Activated naive CD4-positive, alpha-beta T cell treated with anti-CD3 and anti-CD28 coated beads, Interleukin-2, amount 50 U/mL, for 16 hours (primary cell): ENCODE measurements at places on chromosomes 12 and 14.
A peak's percentile ranks its signal among the peaks of the same experiment; 100 is the strongest.

DNA sequence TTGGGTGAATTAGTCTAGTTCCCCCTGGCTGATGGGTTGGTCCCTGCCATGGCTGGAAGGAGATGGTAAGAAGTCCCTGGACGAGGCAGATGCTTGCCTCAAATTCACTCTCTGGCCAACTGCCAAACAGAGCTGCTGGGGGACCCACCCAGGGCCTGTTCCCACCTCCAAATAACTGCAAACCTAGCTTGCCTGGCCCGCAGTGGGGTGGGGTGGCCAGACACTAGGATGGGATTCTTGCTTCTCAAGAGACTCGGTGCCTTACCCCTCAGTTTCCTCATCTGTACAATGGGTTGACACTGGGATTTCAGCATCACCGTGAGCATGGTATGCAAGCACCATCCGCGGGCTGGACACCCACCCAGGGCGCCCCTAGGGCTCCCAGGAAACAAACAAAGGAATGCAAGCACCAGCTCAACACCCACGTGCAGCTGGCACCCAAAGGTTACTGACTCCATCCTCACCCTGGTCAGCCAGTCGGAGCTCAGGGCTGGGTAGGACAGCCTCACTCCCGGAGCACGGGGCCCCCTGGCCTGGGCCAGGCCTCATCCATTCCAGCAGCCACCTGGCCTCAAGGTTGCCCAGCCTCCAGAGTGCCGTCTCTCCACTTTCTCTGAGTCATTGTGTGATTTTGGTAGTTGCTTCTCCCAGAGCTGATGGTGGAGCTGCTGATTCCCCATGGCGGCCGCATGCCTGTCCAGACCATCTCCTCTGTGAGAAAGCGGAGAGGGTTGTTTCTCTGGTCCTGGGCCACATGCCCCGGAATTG lies 205.2 kb upstream of the RTL1 start:
- no peak for DNase-seq

DNA sequence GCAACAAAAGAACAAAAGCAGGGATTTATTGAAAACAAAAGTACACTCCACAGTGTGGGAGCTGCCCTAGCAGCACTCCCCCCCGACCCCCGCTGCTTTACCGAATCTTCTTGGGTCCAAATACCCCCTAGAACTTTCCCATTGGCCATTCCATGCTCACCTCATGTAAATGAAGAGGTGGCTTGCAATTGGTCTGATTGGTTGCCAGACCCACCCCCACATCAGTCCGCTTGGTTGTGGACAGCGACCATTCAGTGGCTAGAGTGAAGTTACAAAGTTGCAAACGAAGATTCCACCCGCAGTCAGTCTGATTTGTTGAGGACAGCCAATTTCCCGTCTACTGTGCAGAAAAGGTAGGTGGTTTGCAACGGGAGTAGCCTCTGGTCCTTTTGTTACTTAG lies 3.9 kb downstream of the STYX start:
- DNase-seq: no peak

DNA sequence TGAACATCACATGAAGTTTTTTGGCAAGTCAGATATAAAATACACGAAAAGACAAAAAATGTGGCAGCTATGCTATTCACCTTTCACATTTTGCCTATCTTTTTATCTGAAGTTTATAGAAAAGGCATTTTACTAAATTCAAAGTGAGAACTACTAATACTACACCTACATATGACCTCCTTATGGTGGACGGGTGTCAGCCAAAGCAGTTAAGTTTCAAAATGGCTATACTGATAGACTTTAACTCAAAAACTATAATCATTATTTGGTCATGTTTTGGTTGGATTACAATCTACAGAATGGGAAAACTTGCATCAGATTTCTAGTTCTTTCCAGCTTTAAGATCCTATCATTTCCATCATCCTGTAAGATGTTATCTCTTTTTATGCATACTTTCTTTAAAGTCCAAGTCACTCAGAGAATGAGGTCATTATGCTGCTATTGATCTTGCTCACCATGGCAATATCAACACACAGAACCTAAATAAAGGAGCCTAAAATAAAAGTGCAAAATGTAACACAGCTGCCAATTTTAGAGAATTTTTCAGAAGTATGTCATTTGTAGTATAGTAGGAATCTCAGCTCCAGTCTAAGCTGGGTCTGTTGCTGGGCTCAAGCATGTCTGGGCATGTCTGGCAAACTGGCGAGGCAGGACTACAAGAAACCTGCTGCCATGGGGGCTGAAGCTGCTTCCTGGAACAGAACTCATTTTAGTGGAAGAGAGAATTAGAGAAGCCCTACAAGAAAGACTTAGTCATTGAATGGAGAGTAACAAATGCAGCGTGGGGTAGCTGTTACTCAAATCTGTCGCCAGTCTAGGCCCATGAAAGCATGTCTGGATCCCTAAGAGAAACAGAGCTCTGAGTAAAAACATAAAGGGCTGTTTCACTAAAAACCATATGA lies 7.6 kb upstream of the AEBP2 start:
- DNase-seq: peak; percentile 17

DNA sequence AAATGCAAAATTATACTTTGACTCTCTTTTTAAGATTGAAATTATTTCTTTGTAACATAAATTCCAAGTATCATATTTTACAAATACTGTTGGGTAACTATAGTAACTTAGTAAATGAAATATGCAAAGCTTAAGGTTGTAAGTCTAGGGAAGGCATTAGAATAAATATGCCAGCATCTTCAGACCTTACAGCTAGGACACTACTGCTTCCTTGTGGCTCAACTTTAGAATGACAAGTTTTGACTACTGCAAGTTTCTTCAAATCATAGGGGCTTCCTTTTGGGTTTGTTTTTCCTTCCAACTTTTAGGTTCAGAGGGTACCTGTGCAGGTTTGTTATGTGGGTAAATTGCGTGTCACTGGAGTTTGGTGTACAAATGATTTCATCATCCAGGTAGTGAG lies 17.7 kb upstream of the ANP32D start:
- no peak for DNase-seq

- DNase-seq: no peak
These were observed 101.8 kb downstream of the LRIG3 start for GRCh38 chr12:58818546-58818945.

- no peak for DNase-seq
These were observed 184.6 kb upstream of the TMEM260 start for GRCh38 chr14:56394826-56395530.

DNA sequence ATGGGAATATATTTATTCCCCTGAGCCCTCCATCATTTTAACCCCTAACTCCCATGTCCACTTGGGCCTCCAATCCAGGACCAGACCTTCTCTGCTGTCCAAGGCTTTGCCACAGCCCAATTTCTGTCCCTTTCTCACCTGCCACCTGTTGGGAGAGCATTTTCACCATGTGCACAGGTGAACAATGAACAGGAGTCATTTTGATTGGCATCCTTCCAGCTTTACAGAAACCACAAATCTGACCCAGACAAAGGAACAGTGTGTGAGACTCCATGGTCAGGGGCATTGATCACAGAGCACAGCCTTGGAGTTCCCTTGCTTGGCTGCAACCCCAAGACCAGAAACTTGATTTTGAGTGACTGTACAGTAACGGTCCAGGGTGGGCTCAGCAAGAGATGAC lies 91.9 kb downstream of the CRACR2A start:
- no peak for DNase-seq

- DNase-seq: peak; percentile 60
These were observed 32.0 kb downstream of the TSHR start for GRCh38 chr14:80987235-80988032.

- no peak for DNase-seq
These were observed 17.8 kb downstream of the TAS2R50 start for GRCh38 chr12:10968765-10969456.

DNA sequence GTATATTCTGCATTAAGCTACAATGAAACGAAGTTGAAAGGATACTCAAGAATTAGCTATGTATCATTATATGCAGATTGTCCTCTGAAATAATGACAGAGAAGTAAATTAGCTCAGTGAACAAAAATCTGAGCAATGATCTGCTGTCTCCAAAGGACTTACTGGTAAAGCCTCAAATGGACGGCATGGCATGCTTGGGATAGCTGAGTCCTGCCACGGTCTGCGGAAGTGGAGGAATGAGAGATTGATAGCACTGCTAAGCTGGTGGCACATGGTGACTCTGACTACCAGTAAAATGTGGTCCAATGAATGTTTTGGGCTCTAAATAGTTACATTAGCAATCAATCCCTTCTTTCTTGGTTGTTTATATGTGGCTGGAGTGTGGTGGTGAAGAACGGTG lies 3.7 kb upstream of the DENND5B start:
- no peak for DNase-seq

- DNase-seq: peak; percentile 81
These were observed 853 bp downstream of the USP5 start for GRCh38 chr12:6852651-6853354.

DNA sequence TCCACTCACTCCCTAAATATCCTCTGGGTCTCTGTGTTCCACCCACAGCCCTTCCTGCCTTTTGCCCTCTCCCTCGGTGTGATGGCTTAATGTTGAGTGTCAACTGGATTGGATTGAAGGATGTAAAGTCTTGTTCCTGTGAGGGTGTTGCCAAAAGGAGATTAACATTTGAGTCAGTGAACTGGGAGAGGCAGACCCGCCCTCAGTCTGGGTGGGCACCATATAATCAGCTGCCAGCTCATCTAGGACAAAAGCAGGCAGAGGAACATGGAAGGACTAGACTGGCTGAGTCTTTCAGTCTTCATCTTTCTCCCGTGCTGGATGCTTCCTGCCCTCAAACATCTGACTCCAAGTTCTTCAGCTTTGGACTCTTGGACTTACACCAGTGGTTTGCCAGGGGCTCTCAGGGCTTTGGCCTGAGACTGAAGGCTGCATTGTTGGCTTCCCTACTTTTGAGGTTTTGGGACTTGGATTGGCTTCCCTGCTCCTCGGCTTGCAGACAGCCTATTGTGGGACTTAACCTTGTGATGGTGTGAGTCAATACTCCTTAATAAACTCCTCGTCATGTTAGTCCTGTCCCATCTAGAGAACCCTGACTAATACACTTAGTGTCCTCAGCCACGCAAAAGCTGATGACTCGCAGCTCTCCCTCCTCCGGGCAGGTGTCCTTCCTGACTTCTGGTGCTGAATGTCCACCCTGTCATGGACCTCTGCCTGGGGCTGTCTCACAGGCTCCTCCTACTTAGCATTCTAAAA lies 5.9 kb downstream of the DGLUCY start:
- no peak for DNase-seq

- DNase-seq: no peak
These were observed 67.6 kb downstream of the FOXN3 start for GRCh38 chr14:89349171-89350008.

DNA sequence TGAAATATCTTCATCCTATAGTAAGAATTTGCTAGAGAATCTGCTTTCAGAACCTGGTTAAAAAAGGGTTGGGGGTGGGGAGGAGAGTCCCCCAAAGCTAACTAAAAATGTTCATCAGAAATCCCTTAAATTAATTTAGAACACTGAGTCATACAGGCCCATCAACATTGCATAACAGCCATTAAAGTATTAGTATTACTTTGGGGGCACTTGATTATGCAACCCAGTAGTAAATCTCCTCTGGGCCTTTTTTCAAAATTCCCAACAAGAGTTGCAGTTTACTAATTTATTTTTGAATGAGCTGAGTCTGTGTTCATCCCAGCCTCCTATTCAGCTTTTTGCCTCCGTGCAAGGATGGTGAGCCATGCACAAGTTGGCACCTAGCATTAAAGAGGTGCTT lies 8.8 kb upstream of the SLC24A4 start:
- DNase-seq: no peak

DNA sequence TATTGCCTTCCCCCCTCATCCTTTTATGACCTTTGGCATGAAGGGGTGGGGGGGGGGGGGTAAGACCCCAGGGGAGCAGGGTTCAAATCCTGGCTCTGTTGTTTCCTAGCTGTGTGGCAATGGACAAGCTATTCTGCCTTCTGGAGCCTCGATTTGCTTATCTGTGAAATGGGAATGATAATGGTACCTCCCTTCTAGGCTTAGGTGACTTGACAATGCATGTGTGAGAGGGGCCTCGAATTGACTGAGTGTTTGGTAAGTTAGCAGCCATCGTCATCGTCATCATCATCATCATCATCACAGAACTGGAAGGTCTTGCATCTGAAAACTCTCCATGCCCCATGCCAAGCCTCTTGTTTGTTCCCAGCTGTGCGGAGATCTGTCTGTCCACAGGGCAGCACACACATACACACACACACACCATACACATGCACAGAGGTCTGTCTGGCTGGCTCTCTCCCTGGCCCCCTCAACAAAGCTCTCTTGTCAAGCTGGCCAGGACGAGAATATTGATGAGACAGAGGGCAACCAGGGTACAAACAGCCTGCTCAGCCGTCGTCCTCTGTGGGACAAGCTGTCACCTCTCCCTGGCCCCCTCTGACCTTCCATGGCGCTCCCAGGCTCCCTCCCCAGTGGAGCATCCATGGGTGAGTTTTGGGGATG lies 5.9 kb upstream of the SDS start:
- no peak for DNase-seq

DNA sequence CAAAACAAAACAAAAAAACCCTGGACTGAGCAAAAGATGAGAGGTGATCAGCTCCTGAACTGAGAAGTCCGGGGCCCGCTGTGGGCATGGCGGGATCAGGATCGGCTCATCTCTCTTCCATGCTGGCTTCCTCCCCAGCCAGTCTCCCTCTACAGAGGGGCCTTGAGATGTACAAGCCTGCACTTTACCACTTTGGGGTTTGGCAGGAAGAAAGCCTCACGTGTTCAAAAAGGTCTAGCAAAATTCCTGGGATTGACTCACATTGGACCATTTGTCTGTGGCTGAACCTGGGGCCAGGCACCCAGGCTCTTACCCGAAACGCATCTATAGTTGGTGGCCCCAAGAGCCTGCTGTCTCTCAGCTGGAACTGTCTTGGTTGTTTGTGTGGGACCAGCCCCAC lies 89.0 kb downstream of the SLC24A4 start:
- no peak for DNase-seq

DNA sequence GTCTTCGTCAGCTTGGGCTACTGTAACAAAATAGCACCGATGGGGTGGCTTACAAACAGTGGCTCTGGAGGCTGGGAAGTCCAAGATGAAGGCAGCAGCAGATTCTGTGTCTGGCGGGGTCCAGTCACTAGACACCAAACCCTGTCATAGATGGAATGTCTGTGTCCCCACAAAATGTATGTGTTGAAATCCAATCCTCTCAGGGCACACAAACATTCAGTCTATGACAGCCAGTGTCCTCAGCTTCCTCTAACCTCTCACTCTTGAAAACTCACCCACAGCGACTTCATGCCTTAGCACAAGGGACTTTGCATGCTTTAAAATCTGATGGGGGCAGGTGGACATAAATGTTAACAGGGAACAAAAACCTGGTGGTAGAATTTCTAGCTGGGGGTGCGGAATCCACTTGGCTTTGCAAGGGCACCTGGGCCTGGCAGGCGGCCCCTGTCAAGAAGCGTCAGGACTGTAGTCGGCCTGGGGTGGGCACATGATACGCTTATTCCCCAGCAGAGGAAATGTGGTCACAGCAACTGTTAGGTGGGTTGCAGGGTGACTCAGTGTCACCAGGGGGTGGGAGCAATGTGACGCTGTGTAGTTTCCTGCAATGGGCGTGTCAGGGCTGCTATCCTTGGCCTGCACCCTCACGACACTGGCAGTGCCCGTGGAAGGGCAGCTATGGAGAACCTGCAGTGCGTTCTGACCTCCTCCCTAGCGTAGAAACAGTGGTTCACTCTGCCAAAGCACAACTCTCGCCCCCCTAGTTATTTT lies 17.7 kb downstream of the RIN3 start:
- peak; percentile 42 for DNase-seq
